ENCODE measurements at places on chromosomes 7 and 10.

GRCh38 chr10:55466806-55467504 lies 665.9 kb upstream of the PCDH15 start:
- H3K36me3 ChIP-seq = no peaks in the 10 kb centered on the region
- no peaks in the 10 kb centered on the region for H3K27me3 ChIP-seq
- DNase-seq = no peak
- H3K4me1 ChIP-seq = no peaks in the 10 kb centered on the region
- H3K4me3 ChIP-seq = no peak overlapping the region

DNA sequence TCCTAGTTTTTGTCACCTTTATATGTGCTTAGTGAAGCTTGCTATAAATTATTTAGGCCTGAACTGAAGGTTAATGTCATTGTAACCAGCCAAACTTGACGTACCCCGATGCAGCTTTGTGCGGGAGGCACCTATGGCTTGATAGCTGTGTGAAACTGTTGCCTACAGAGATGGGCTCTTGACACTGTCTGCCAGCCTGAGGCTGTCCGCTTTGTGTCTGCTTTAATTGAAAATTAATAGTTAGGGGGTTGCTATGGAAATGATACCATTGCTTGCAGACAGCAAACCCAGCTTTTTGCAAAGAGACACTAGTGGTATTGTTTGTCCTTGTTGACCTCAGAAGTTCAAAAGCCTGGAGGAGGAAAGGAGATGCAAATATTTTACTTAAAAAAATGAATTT lies 2.1 kb upstream of the FOXP2 start:
- H3K27me3 ChIP-seq = peaks cover 4% of the 10 kb centered on the region
- H3K4me3 ChIP-seq = no peak overlapping the region
- no peaks in the 10 kb centered on the region for H3K4me1 ChIP-seq
- H3K27ac ChIP-seq = no peak overlapping the region

DNA sequence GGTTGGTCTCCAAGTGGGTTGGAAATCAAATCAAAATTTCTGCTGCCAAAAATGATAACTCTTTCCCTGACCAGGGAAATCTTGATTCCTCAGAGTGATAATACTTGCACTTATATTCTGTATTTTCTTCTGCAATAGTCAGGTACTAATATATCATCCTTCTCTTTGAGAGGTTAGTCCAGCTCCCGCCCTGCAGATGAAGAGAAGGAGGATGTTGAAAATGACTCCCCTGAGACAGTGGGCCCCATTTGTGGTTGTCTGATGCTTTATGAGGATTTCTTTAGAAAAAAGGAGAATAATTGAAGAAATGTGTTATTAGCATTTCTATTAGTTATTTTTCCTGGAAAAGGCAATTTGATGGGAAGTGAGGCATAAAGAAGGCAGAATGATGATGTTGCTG lies 213.0 kb downstream of the SEC23IP start:
- H3K27me3 ChIP-seq = peaks cover 4% of the 10 kb centered on the region
- H3K4me3 ChIP-seq = no peak overlapping the region
- no peak overlapping the region for H3K27ac ChIP-seq
- DNase-seq = no peak
- no peaks in the 10 kb centered on the region for H3K36me3 ChIP-seq
- H3K4me1 ChIP-seq = no peaks in the 10 kb centered on the region

- no peaks in the 10 kb centered on the region for H3K27me3 ChIP-seq
- DNase-seq = no peak
- no peak overlapping the region for H3K27ac ChIP-seq
- no peaks in the 10 kb centered on the region for H3K4me1 ChIP-seq
- no peak overlapping the region for H3K4me3 ChIP-seq
Measured at GRCh38 chr7:37928878-37929277, 8.4 kb downstream of the EPDR1 start.

DNA sequence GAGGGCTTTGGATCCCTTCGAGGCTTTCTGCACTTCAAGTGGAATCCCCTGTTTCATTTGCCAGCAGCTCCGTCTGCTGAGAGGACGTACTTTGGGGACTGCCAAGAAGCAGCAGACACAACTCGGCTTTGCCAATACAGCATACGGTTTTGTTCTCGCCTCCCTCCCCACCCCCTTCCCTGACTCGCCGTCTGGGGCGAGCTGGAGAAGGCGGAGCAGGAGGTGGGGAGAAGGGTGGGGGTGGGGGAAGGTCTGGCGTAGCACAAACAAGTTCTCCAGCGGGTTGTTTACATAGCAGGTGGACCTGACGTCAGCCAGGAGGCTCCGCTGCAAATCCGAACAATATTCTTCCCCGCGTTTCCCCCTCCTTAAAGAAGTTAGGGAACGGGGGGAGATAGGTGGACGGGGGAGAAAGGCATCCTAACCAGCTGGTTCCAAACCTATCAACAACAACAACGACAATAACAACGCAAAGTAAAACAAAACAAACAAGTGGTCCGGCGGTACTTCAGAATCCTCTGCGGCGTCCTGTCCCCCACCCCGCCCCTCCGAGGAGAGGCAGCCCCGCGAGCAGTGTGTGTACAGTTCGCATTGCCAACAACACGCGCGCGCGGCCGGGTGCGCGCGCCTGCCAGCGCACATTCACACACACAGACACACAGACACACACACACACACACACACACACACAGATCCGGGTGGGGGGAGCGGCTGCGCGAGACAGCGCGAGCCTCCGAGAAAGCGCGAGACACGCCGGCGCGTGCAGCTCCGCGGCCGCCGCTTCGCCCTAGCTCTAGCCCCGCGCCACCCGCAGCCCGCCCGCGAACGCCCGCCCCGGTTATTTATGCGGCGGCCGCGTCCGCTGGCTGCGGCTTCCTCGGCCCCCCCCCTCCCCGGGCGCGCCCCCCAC lies 167.0 kb upstream of the PPP1R3A start:
- H3K36me3 ChIP-seq = no peaks in the 10 kb centered on the region
- H3K4me3 ChIP-seq = peak overlapping the region; percentile 82
- peak overlapping the region; percentile 33 for H3K27ac ChIP-seq
- H3K4me1 ChIP-seq = peaks cover 36% of the 10 kb centered on the region
- peaks cover 74% of the 10 kb centered on the region for H3K27me3 ChIP-seq

DNA sequence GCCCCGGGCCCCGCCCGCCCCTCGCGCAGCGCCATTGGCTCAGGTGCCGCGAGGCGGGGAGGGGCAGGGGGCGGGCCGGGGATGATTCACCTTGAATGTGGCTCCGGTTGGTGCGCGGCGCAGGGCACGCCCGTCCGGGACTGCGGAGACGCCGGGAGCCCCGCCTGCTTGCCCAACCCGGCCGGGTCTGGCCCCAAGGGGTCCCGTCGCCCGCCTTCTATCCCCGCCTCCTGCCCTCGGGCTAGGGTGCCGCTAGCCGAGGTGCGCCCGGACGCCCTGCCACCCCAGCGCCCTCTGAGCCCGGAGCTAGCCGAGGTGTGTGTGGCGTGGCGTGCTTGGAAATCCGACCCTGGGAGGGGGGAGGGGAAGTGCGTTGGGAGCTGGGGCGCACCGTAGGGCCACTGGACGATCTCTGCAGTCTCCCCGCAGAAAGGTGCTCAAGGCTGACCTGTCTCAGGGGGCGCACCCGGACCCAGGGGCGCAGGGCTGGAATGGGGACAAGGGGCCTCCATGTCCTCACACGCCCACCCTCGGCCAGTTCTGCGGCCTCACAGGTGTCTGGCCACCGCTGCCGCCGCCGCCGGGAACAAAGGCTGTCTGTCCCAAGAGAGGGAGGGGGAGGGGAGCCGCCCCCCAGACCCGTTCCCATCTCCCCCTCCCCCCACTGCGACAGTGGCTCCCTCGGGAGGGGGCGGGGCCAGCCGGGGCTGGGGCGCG lies 168.9 kb downstream of the NRF1 start:
- peak; percentile 44 for DNase-seq
- peaks cover 4% of the 10 kb centered on the region for H3K36me3 ChIP-seq
- H3K27me3 ChIP-seq = peaks cover 61% of the 10 kb centered on the region
- H3K4me1 ChIP-seq = peaks cover 22% of the 10 kb centered on the region
- no peak overlapping the region for H3K27ac ChIP-seq
- H3K4me3 ChIP-seq = peak overlapping the region; percentile 58

- H3K36me3 ChIP-seq = no peaks in the 10 kb centered on the region
- no peak for DNase-seq
- no peak overlapping the region for H3K27ac ChIP-seq
- H3K27me3 ChIP-seq = peaks cover 9% of the 10 kb centered on the region
- H3K4me3 ChIP-seq = no peak overlapping the region
Measured at GRCh38 chr10:113297226-113297625, 255.6 kb upstream of the HABP2 start.

DNA sequence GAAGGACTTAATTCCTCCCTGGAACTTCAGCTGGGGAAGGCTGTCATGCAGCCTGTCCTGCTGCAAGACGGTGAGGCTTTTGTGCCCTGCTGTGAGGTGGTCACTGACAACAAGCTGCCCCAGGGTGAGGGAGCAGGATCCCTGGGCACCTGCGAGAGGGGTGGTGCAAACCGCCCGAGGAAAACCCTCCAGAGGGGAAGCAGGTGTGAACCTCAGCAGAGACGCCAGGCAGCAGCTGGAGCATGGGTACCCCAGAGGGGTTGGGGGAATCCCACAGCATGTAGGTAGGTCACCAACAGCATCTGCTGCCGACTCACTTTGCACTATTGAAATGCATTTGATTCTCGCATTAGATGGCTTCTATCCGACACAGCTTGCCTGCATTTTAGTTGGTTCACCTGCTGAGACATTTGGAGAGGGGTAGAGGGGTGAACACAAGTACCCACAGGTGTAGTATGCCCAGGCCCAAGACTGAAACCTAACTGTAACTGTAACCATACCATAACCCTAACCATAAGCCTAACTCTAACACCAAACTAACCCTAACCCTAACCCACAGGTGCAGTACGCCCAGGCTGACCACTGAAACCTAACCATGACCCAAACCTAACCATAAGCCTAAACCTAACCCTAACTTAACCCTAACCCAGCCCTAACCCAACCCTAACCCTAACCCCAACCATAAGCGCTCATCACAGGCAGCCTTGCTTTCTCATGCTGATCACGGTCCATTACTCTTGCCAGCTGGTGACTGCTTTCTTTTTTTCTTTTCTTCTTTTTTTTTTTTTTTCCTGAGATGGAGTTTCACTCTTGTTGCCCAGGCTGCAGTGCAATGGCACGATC lies 85.9 kb downstream of the ELFN1 start:
- no peaks in the 10 kb centered on the region for H3K4me1 ChIP-seq
- H3K36me3 ChIP-seq = no peaks in the 10 kb centered on the region
- H3K4me3 ChIP-seq = no peak overlapping the region
- DNase-seq = no peak
- no peaks in the 10 kb centered on the region for H3K27me3 ChIP-seq

GRCh38 chr10:132653721-132654120 lies 116.1 kb downstream of the INPP5A start:
- no peak overlapping the region for H3K27ac ChIP-seq
- DNase-seq = no peak
- no peaks in the 10 kb centered on the region for H3K27me3 ChIP-seq
- H3K4me3 ChIP-seq = no peak overlapping the region

DNA sequence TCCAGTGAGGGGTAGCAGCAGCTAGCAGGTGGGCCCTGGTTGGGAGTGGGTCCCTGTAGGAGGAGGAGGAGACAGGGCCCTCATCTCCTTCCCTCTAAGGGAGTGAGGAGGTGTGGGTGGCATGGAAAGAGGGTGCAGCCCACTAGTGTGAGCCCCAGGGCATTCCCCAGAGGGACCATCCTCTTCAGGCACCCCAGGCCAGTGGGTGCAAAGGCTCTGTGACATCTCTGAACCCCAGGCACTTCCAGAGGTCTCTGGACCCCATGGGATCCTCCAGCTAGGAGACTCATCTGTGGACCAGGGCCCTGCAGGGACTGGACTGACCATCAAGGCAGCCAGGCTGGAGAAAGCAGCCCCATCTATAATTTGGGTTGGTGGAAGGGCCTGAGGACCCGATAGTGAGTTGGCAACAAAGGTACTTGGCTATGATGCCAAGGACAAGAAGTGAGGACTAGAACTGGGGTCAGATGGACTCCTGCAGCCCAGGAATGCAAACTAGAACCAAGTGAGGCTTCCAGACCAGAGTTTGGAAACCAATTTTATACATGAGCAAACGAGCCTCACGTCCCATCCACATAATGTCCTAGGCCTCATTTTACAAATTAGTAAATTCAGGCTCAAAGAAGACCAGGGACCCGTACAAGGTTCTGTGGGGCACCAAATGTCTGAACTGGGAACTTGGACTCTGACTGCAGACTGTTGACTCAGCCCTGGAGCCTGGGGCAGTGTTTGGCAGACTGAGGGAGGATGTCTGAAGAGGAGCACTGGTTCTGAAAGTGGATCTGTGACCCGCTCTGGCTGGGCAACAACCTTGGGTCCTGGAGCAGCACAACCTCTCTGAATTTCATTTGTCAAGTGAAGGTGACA lies 1.4 kb upstream of the VSTM4 start:
- peaks cover 59% of the 10 kb centered on the region for H3K27me3 ChIP-seq
- no peaks in the 10 kb centered on the region for H3K36me3 ChIP-seq
- H3K4me1 ChIP-seq = peaks cover 5% of the 10 kb centered on the region
- no peak overlapping the region for H3K27ac ChIP-seq
- no peak overlapping the region for H3K4me3 ChIP-seq

- H3K4me3 ChIP-seq = peak overlapping the region; percentile 76
- peaks cover 24% of the 10 kb centered on the region for H3K4me1 ChIP-seq
- peaks cover 2% of the 10 kb centered on the region for H3K27me3 ChIP-seq
- no peak for DNase-seq
Measured at GRCh38 chr7:101754424-101755159, 62.8 kb upstream of the CUX1 start.

DNA sequence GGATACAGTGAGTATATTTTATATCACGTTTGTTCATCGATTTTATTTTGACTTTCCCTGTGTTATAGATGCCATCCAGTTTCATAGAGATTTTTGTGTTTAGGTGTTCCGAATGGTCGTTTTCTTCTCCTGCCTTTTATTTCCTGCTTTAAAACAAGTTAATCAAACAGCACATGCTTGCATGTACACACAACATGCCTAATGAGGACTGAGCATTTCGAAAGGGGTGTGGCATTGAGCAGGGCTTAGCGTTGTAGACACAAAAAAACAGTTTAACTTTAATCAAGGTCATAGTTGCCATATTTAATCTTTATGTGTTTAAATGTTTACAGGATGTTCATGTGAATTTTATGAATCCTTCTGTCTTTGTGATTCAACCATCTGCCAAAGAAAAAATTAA lies 430.5 kb upstream of the GALNT17 start:
- H3K4me1 ChIP-seq = no peaks in the 10 kb centered on the region
- peaks cover 20% of the 10 kb centered on the region for H3K27me3 ChIP-seq
- H3K36me3 ChIP-seq = no peaks in the 10 kb centered on the region
- H3K27ac ChIP-seq = no peak overlapping the region

- DNase-seq = no peak
- no peaks in the 10 kb centered on the region for H3K27me3 ChIP-seq
- H3K4me1 ChIP-seq = no peaks in the 10 kb centered on the region
- no peaks in the 10 kb centered on the region for H3K36me3 ChIP-seq
Measured at GRCh38 chr7:113204415-113204814, 86.1 kb upstream of the SMIM30 start.

DNA sequence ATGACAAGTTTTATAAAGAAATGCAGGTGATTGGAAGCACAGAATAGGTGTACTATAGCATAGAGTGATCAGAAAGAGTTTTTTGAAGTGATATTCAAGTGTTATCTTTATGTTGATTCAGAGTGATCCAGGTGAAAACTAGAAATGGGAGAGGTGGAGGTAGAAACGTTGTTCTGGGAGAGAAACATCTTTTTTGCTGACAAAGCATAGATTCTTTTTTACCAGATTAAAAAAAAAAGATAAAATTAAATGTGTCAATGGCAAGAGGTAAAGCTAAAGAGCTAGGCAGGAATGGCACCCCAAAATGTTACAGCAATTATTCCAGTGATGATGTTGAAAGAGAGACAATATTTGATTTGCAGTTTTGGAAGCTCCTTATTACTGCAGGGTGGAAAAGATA lies 12.6 kb upstream of the VSTM2A start:
- H3K27ac ChIP-seq = no peak overlapping the region
- no peaks in the 10 kb centered on the region for H3K4me1 ChIP-seq
- H3K4me3 ChIP-seq = no peak overlapping the region
- no peaks in the 10 kb centered on the region for H3K27me3 ChIP-seq
- no peaks in the 10 kb centered on the region for H3K36me3 ChIP-seq

GRCh38 chr10:113493195-113493594 lies 59.7 kb upstream of the HABP2 start:
- H3K4me1 ChIP-seq = no peaks in the 10 kb centered on the region
- no peak overlapping the region for H3K4me3 ChIP-seq
- H3K36me3 ChIP-seq = no peaks in the 10 kb centered on the region
- H3K27ac ChIP-seq = no peak overlapping the region

Data from activated T-helper 2 cell treated with anti-CD3 and anti-CD28 coated beads, Interferon-gamma antibody, Interleukin-2, Interleukin-4, amounts not matched to agents 10 μg/mL and 5 μg/mL and 100 μg/mL, durations not matched to agents 14 hours and 24 hours and 36 hours (primary cell).